ENCODE measurements at places on chromosomes 7 and 10.

DNA sequence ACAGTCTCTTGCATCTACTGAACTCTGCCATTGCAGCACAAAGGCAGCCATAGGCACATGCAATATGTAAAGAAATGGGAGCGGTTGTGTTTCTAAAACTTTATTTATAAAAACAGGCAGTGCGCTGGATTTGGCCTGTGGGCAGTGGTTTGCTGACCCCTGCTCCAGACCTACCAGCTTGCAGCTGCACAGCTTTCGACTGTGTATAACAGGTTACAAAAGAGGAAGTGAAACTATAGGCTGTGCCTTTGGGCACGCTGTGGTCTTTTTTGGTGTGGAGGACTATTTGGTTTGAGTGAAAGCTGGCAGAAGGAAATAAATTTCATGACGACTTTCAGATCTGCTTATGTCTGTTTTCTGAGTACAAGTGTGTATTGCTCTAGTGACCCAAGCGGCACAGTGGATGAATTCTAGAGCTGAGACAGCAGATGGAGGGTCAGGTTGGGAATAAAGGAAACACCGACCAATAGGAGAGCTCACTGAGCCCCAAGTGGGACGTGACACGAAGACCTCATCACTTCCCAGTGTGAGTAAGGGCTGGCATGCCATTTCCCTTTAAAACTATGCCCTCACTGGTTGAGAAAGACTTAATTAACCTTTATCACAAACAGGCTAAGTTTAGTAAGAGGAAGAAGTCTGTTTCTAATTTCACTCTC is 152.7 kb downstream of the ANK3 start:
- no peak for DNase-seq

DNA sequence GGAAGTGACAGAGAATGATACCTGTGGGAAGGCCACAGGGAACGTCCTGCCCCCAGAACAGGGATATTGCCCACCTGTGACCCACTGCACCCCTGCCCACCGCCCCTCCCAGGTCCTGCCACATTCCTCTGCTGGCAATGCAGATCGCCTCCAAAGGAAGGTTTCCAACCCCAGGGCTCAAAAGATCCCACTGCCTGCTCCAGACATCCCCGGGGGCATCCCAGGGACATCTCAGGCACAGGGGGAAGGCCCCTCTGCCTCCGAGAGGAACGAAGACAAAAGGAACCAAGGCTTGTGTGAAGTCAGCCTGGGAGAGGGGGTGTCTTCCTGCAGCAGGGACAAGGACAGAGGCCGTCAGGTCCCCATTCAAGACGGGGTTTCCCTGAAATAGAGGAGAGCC is 28.5 kb downstream of the NUDT1 start:
- no peak for DNase-seq

DNA sequence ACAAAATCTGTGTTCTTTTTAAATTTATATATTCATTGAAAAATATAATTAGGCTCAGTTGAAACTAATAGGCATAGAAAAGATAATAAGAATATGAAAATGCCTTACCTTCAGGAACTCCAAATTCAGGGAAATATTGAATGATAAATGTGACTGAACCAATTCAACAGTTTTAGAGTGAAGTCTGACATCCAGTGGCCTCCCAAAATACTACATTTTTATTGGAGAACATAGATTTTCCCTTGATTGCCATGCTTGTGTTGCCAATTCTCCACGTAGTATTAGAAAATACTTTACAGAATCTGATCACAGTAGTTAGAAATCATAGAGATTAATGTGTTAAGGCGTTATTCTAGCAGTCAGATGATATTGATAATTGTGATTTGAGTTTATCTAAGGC is 1246.7 kb downstream of the GATA3 start:
- DNase-seq: no peak

DNA sequence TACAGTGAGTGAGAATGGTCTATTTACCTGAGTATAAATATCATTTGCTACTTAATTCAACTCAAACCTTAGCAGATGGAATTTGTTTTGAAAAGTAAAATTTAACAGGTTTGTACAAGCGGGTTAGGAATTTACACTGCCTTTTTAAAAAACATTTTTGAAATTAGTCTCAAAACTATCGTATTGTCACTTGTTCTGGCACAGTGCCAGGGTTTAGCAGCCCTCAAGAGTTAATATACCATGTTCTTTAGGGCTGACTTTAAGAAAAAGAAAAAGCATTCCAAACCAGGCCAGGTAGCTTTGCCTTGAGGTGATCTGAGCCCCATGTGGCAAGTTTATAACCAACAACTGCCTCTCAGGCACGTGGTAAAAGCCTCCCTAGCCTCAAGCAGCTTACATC is 17.8 kb downstream of the CCNJ start:
- DNase-seq: no peak
